ENCODE measurements at places on chromosomes 12 and 14.

GRCh38 chr12:26524862-26525465 is 308.0 kb downstream of the ITPR2 start:
- DNase-seq = peak; percentile 4

GRCh38 chr14:54651649-54652048 is 84.7 kb downstream of the SAMD4A start:
- DNase-seq = no peak

DNA sequence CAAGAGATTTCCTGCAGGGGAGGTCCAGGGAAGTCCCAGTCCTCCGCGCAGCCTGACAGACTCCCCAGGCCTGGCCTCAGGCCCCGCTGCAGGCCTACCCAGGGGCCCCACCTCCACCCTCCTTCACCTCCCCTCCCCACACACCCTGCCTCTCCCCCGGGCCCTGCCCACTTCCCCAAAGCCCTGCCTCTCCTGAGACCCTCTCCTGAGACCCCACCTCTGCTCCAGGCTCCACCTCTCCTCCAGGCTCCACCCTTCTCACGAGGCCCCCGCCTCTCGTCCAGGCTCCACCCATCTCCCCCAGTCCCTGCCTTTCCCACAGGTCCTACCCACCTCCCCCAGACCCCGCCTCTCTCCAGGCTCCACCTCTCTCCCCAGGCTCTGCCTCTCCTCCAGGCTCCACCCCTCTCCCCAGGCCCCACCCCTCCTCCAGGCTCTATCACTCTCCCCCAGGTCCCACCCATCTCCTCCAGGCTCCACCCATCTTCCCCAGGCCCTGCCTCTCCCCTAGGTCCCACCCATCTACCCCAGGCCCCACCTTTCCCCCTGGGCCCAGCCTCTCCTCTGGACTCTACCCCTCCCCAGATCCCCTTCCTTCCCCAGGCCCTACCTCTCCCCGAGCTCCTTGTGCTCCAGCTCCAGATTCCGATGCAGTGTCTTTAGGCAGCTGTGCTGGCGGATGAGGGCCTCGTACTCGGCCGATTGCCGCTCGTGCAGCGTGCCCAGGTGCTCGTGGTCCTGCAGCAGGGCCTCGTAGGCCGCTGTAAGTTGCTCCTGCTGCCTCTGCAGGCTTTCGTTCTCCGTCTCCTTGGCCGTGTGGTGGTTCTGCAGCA is 58.8 kb upstream of the GPR68 start:
- no peak for DNase-seq

DNA sequence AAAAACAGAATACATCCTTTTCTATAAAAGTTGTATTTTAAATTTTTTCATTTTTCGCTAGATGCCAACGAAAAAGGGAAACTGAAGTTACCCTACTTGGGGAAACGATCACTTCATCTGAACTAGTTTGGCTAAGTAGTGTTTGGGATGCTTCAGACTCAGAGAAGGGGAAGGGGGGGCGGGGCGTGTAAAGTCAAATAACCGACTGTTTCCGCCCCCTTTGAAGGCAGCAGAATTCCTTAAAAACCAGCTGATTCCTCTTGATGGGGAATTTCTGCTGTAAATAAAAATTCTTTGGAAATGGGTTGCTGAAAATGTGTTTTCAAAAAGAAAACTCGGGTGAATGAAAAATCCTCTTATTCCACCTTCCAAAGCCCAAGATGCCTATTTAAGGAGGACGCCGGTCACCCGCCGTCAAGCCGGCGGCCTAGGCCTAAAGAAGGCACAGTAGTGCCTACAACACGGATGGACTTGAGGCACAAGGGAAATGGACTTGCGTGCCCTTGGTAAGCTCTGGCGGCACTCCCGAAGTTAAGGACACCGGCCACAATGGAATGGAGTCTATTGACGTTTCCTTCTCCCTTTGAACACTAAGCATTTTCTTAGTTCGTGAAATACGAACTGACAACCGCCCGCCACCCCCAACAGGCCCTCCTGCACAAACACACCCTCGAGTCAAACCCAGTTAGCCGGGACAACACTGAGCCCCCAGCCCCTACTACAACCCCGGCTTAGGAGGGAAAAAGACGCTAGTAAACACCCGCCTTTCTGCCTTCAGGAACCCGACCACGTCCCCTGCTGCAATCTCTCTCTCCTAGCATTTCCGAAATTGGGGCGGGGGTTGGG is 1.9 kb downstream of the ATXN2 start:
- no peak for DNase-seq

- no peak for DNase-seq
Measured at GRCh38 chr12:123676616-123677320, 5.9 kb downstream of the TCTN2 start.

GRCh38 chr12:81070846-81071245 is 7.0 kb upstream of the ACSS3 start:
- no peak for DNase-seq

DNA sequence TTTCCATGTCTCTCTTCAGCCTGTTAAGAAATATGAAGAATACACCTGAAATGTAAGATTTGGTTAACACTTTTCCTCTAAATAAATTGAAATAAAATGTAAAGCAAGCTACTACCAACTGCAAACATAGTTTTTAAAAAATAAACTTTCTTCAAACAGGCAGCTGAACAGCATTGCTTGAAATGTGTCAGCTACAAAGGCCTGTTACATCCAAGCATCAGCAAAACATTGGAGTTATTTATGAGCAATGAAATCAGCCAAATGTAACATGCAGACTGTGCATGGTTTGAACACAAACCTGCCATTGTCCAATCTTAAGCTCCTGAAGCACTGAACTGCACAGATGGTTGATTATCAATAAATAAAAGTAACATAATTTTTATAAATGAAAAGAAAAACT is 291.3 kb downstream of the ACSS3 start:
- DNase-seq = no peak

DNA sequence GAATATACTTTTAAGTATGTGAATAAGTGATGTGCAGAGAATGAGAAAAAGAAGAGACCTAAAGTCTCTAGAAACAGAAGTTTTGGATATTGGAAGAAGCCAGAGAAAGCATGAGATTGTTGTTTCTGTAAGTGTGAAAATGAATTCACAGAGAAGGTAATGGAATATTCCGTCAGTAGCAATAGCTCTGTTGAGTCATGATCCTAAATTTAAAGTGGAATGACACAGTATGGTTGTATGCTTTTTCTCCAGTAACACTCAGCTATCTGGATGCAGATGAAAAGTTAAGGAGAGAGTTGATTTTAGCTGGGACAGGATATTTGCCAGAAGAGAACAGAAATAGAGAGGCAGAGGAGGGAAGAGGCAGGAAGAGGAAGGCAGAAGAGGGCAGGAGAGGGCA is 1166.3 kb downstream of the GALC start:
- no peak for DNase-seq

DNA sequence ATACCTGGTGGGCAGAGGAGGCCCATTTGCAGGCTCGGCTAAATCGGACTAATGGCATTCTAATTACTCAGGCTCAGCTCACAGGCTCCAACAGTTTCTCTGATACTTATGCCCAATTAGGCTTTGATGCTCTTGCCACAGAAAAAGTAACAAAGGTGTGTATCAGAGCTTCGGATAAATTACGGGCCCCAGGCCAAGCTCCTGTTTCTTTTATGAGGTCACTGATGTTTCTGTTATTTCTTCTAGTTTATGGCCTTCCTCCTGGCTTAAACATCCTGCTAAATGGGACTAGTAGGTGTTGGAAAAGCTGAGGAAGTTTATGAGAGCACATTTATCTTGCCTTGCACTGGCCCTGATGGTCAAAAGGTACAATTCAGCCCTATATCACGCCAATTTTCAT is 28.8 kb upstream of the C12orf75 start:
- no peak for DNase-seq

- no peak for DNase-seq
Measured at GRCh38 chr12:9718968-9719367, 13.9 kb downstream of the CLECL1 start.

- DNase-seq = no peak
Measured at GRCh38 chr12:16347391-16348298, at the start of gene MGST1. MGST1 (plus strand) TSS chr12:16347645; CDS start chr12:16354253, 6,608 bp downstream.

- no peak for DNase-seq
Measured at GRCh38 chr12:49797449-49797776, 30.8 kb downstream of the NCKAP5L start.

DNA sequence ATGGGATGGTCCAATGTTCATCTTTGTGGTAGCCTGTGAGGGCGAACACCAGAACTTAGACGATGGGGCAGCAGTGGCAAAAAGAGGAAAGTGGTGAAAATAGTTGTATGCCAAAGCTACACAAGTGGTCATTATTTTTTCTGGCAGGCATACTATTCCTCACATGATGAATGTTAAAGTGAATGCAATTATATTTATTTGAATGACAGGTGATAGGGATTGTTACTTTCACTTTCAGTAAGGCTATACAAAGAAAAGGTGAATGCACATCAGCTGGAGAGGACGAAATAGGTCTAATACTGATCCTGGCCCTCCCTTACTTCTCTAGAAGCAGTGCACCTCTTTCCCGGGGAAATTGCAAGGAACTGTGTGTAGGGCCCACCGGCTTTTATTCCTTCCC is 470.1 kb downstream of the TMTC2 start:
- no peak for DNase-seq

DNA sequence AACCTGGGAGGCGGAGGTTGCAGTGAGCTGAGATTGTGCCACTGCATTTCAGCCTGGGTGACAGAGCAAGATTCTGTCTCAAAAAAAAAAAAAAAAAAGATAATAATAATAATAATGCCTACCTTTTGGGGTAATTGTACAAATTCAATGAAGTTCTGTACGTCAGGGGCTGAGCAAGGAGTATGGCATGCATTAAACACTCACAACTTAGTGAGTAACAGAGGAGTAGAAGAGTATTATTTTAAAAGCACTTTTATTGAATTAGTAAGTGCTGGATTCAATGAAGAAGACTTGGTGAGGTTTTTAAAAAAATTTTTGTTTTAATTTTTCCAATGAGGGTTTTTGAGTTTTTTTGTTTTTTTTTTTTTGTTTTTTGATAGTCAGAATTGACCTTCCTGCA is 783.6 kb upstream of the TBX3 start:
- DNase-seq = no peak

DNA sequence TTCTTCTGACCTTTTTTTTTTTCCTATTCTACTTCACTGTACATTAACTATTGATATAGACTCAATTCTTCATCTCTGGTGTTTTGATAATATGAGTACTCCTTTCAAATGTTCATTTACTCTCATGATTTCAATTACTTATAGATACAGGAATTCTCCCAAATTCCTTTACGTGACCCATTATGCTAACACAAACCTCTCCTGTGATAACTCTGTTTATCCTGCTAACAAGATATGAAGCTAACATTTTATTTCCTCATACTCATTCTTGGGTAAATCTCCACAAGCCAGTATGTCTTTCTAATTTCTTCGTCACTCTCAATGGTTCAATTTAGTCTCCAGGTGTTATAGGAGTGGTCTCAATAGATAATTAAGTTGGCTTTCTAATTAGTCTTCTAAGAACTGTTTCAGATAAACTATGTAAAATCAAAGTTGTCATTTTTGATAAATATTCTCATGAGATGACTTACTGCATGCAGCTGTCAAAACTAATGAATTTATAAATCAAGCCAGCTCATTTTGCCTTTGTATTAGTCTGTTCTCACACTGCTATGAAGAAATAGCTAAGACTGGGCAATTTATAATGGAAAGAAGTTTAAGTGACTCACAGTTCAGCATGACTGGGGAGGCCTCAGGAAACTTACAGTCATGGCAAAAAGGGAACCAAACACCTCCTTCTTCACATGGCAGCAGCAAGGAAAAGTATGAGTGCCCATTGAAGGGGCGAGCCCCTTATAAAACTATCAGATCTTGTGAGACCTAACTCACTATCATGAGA is 130.6 kb upstream of the MYF6 start:
- DNase-seq = no peak
